ENCODE measurements at places on chromosomes 7 and 10. TPM values are rescaled to one million over a fixed set of nuclear protein-coding genes. Genes with fewer than 3 reads are reported as not detected.

Gene SPDYE6
- total RNA-seq, result not detected

Gene ABHD11
- total RNA-seq, result 5.7 TPM

Gene PRLHR
- total RNA-seq, result not detected

Gene MARVELD1
- total RNA-seq, result 15.5 TPM
